ENCODE measurements at places on chromosomes 6 and 20.

DNA sequence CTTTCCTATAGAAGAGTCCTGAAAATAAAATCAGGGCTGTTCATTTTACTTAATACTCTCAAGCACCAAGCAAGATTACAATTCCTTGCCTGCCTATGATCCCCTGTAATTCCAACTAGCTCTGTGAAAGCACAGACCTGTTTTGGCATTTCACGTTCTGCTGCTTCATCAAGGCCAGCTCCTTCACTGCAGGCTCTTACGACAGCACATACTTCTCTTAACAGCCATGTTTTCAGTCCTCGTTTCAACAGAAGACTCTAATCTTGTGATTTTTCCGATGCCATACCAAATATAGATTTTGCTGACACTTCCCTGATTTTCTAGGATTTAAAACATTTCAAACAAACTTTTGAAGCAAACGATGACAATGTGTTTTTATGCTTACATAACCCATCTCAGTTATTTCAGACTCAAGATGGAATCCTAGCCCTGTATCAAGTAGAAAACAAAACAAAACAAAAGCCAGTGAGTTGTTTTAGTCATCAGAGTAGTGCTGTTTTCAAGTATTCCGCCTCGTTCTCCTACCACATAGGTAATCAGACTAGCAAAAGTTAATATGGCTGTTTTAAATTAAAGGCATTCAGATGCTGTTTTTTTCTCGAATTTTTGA, 616.5 kb upstream of the CITED2 start:
- DNase-seq: no peak

DNA sequence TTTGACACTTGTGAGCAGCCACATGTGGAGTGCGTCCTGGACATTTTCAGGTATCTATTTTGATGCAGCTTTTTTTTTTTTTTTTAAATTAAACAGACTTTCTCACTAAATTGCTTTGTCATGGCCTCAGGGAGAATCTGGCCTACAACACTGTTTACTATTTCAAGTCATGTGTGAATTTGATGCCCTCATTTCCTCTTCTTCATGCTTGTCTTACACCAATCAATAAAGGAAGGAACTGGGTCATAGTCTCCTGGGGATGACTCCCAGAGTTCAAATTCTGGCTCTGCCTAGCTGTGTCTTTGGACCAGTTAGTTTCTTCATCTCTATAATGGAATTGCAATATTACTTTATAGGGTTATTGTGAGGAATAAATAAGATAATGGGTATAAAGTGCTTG, 554.1 kb downstream of the PRKN start:
- no peak for DNase-seq

DNA sequence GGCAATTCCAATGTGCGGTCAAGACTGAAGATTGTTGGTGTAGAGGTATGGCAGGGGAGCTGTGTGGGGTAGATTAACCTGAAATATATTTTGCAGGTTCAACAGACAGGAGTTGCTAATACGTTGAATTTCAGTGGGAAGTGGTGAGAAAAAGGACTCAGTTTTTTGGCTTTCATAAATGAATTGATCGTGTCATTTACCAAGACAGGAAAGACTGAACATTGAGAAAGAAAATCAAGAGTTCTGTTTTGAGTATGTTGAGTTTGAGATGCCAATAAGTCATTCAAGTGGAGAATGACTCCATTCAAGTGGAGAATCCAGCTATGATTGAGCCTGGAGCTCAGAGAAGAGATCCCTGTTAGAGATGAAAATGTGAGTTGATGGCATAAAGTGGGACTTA, 31.1 kb downstream of the NFYA start:
- no peak for DNase-seq

DNA sequence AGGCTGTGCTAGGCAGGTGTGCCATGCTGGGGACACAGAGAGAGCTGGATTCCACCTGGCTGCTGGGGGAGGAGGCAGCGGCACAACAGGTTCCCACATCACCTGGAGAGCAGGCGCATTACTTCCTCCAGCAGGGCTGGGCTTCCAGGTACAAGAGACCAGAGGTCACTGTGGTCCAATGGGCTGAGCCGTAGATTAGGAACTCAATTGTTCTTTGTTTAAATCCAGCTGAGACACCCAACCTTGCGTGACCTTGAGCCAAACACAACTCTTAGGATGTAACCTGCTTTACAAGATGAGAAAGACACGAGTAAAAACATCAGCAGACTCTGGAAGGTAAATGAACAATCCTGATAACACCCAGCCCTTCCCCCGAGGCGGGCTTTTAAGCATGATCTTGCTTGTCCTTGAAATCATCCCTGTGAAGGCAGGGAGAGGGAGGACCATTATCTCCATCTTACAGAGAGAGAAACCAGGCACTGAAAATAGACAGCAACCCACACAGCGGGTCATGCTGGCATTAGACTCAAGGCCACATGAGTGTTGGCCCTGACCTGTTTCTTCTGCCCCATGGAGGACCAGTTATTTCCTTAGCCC, 216.5 kb upstream of the RREB1 start:
- no peak for DNase-seq

- no peak for DNase-seq
Measured at GRCh38 chr6:36227379-36228228, 31.1 kb downstream of the BRPF3 start.

All from stimulated activated CD4-positive, alpha-beta T cell treated with anti-CD3 and anti-CD28 coated beads, TNF-alpha, amount 100 ng/mL, for 4 hours (primary cell).